Heart left ventricle (tissue), 16 donors: ENCODE measurements at places on chromosomes 1 and 21. TPM values are rescaled to one million over a fixed set of nuclear protein-coding genes. Genes with fewer than 3 reads are reported as not detected.

The FCRL6 gene
- total RNA-seq = not detected

DNA sequence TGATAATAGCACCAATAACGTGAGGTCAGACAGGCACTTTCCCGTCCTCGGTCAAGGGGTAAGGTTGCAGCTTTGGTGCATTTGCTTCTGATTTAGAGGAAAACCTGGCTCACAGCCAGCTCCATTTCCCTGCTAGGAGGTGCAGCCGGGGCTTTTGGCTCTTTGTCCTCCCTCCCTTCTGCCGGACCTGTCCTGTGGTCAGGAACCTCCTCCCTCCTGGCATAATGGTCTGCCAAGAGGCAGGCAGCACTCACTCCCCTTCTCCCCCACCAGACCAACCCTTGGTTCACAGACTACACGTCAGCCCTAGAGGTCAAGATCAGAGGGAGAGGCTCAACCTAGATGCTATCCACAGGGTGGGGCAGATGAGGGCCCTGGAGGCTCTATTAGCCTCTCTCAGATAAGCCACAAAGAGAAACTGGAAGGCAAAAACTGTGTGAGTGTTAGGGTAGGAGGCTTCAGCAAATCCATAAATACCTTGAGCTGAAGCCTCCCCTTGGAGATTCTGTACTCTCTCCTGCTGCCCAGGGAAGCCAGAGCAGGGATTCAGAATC is 64.8 kb downstream of the PLXNA2 start:
- peak; percentile 54 for DNase-seq

DNA sequence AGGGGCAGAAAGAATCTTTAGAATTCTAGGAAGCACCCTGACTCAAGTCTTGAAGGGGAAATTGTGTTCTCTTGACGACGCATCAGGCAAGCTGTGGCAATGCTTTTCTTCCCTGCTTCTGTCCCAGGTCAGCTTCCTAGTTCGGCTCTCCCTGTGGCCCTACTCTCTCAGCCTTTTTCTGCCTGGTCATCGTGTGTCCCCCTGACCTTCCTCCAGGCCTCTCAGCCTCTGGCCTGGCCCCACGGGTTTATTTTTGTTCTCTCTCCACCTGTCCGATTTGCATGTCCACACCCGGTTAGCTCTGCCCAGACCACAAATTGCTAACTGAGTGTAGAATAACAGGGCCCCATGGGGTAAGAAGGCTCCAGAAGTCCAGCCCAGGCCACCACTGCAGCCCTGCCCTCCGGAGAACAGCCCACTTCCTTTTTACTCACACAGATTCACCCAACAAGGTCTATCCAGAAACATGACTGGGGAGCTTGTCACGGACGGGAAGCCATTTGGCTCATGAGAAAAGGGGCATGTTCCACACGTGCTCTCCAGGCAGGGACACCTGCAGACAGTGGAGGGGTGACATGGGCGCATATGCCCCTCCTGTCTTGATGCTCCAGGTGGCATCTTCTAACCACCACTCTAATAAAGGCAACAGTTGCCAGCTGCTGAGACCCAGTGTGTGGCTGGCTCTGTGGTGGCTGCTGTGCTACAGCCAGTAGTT is 9.8 kb downstream of the KCNN3 start:
- DNase-seq = no peak

- no peak for DNase-seq
These were observed 41.9 kb upstream of the SLC19A2 start for GRCh38 chr1:169527451-169528214.

GRCh38 chr1:107057197-107058133 is 991 bp downstream of the PRMT6 start:
- DNase-seq = peak; percentile 71

DNA sequence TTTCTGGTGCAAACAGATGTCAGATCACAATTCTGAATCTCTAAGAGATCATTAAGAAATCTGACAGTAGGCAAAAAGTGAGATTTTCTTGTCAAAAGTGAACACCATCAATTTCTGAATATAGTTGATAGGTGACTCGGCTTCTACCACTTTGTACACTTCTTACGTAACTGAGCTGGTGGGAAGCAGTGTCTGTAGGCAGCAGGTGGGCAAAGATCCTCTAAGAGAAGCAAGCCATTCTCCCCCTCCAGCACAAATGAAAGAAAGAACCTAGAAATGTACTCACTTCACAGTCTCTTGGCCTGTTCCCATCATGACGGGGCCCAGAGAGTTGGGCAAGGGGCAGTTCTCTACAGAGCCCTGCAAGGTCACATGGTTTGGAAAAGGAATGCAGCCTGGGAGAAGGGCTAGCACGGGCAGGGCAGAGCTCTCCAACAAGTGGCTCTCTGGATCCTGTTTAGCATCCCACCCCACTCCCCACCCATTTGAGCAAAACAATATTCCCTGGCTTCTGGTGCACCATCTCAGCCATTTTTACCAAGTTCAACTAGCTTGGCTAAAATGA is 412.6 kb downstream of the LTN1 start:
- DNase-seq = no peak

The TMEM52 gene
- total RNA-seq = 0.35 TPM

DNA sequence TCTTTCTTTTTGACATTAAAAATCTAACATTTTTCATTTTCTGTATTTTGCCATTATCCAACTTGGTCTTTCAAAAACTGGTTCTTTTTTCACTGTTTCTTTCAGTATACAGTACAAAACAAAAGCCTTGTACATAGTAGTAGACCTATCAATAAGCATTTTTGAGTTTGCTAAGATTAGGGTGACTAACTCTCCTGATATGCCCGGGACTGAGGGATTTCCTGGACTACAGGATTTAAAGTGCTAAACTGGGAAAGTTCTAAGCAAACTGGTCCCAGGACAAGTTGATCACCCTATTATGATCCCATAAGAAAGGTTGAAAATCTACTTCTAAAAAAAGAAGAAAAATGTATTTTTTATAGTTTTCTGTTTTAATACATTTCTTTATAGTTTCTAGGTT is 120.9 kb downstream of the USP25 start:
- no peak for DNase-seq

The TESK2 gene
- 4.7 TPM for total RNA-seq

The CCDC30 gene
- total RNA-seq = 1.1 TPM

DNA sequence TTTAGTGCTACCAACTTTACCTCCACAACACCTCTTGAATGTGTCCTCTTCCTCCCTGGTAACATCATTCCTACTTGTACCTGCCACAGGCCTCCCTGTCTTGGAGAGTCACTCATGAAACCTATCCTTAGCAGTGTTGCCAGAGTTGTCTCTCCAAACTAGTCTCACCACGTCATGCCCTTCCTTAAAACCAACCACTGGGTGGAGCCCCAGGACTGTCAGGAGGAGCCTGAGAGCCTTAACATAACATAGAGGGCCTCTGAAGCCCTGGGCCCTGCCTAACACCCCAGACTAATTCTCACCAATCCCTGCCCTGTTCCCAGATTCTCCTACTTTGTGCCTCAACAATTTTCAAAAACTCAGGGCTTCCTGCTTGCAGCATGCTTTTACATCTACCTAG is 65.3 kb downstream of the ZNF697 start:
- DNase-seq = peak; percentile 32

- no peak for DNase-seq
These were observed 472.6 kb upstream of the DEPDC1 start for GRCh38 chr1:68969441-68969840.

- DNase-seq = no peak
These were observed 85.8 kb upstream of the TMPRSS2 start for GRCh38 chr21:41593760-41594138.

The EFHD2 gene
- total RNA-seq = 15.8 TPM

DNA sequence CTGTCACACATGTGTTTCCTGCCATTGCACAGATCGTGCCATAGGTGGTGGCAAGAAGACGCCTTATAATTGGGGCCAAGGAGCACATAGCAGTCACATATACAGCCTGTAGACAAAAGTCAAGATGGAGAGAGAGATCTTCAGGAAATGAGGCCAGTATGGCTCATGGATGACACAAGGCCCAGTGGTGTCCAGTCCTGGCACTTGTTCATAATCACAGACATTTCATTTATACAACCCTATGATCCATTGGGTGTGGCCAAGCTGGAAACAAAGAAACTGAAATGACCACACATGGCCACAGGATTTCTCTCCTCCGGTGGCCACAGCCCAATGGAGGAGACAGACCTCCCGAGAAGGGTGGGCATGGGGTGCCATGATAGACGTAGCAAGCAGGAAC is 78.5 kb upstream of the KAZN start:
- no peak for DNase-seq

GRCh38 chr1:9881838-9882249 is 28.2 kb downstream of the CTNNBIP1 start:
- no peak for DNase-seq

- DNase-seq = no peak
These were observed 46.5 kb downstream of the OMA1 start for GRCh38 chr1:58500043-58500442.

The ZMYM1 gene
- total RNA-seq = 9.7 TPM

The WDR64 gene
- total RNA-seq = not detected

DNA sequence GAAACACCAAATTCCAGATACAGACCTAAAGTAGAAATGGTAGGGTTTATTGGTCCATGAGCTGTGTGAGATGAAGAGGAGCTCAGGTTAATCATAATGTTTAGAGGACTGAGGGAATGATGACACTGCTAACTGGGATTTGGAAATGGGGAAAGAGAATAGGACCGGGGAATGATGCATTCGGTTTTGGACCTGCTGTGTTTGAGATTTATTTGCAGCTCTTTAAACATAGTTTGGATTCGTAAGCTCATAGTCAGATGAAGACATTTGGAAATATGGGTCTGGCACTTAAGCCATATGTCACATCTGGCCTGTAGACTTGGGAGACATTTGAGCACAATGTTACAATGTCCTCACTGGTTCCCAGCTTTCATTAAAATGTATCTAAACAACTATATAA is 127.9 kb upstream of the DUSP10 start:
- no peak for DNase-seq

DNA sequence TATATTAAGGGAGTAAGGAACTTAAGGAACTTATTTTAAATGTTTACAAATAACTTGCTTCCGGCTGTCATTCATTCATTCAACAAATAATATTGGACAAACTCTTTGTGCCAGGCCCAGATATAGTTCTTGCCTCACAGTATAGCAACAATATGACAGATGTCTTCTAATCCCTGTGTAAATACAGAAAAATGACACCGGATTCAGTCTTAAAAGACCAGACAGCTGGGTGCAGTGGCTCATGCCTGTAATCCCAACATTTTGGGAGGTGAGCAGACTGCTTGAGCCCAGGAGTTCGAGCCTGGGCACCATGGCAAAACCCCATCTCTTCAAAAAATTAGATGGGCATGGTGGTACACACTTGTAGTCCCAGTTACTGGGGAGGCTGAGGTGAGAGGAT is 23.7 kb downstream of the EIF2B3 start:
- DNase-seq = no peak

The FNDC10 gene
- 2.8 TPM for total RNA-seq

GRCh38 chr1:24541711-24542346 is 14.1 kb upstream of the NCMAP start:
- no peak for DNase-seq

DNA sequence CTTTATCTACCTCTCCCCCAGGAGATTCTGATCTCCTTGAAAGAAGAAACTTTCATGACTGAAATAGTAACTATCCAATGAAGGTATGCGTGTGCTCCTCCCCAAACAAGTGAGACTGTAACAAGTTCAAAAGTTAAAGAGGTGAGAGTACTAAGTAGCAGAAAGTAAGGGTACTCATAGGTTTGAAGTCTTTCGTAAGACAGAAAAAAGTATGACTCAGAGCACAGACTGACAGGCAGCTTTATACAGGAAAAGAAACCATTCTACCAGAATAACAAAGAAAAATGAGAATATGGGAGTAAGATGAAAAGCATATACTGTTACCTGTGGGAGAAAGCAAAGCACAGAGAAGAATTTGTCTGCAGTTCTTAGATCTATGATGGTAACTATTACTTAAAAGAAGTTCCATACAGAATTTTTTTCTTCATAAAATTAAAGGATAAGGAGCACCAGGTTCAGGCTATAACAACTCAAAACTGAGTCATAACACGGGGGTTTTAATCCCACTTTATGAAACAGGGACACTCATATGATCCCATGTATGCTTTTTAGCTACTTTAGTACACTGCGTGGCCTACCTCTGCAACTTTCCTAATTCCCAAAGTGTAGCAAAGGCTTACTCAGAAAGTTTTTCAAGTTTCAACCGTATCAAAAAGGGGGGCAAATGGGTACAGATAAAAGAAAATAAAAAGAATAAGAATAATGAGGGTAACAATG is 52.0 kb downstream of the FOXJ3 start:
- no peak for DNase-seq

GRCh38 chr1:235329139-235329902 is 951 bp downstream of the GGPS1 start:
- DNase-seq = no peak

GRCh38 chr1:63915121-63915520 is 141.3 kb downstream of the ROR1 start:
- no peak for DNase-seq

The OR2T33 gene
- not detected for total RNA-seq

DNA sequence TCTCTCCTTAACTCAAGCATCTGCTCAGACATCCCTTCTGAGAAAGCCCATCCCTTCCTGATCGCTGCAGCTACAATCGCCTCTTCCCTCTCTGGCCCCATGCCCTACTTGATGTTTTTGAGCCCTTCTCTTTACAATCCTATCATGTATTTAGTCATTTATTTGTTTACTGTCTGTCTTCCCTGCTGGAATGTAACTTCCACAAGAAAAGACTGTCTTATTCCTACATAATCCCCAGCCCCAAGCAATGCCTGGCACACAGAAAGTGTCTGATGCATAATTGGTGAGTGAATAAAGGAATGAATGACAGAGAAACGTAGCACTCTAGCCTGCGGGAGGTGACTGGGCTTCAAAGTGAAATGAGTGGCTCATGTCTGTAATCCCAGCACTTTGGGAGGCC is 25.4 kb downstream of the ECE1 start:
- no peak for DNase-seq

DNA sequence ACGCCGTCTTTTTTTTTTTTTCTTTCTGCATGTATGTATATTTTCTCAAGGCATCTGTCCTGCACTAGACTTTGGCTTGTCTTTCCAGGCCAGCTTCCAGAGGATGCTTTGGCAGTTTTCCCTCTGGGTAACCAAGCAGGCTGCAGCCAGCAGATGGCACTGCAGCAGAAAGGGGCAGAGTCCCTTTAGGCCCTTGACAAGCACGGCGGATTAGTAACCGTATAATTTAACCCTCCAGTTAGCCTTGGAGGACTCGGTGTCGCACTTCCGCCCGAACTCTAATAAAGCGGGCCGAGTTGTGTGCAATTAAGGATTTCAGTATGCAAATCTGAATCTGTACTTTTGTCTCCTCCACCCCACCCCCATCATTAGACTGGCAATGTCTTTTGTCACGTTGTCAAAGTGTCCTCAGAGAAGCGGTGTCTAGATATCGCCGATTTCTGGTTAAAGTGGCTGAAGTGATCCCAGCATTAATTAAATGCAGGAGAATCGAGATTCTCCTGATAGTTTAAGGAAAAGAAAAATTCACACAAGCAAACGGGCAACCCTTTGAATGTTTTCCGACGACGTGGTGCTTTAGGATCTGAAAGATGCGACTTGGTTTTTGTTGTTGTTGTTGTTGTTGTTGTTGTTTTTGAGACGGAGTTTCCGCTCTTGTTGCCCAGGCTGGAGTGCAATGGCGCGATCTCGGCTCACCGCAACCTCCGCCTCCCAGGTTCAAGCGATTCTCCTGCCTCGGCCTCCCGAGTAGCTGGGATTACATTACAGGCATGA is 1.1 kb upstream of the TMEM167B start:
- peak; percentile 44 for DNase-seq

The MYBPH gene
- total RNA-seq = 0.32 TPM

GRCh38 chr1:227213426-227213825 is 104.9 kb downstream of the CDC42BPA start:
- DNase-seq = no peak

GRCh38 chr1:229757226-229757625 is 131.2 kb downstream of the URB2 start:
- no peak for DNase-seq

GRCh38 chr21:33071770-33072306 is 1.9 kb downstream of the OLIG1 start:
- no peak for DNase-seq
